NCI-H526 (cell line): ENCODE measurements at places on chromosomes 1 and 21.

DNA sequence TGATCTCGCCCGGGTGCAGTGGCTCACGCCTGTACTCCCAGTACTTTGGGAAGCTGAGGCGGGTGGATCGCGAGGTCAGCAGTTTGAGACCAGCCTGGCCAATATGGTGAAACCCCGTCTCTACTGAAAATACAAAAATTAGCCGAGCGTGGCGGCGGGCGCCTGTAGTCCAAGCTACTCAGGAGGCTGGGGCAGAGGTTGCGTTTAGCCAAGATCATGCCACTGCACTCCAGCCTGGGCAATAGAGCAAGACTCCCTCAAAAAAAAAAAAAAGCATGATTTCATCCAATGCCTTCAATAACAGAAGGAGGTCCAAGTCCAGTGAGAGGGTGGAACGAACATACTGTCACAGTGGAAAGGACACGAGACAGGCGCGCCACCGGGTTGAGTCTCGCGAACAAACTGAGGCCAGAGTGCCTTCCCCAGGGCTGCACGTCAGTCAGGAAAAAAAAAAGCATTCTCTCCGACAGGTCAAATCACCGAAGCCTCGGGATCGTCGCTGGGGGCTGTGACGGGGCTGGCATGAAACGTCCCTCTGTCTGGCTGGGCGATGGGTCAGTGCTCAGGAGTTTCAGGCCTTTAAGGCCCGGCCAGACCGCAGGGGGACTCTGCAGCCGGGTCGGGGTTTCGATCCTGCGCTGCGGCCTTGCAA lies 8.4 kb upstream of the CROCC start:
- peak; percentile 45 for DNase-seq

- DNase-seq, result no peak
Observed at GRCh38 chr1:19294638-19295037, 6.1 kb upstream of the AKR7A3 start.

DNA sequence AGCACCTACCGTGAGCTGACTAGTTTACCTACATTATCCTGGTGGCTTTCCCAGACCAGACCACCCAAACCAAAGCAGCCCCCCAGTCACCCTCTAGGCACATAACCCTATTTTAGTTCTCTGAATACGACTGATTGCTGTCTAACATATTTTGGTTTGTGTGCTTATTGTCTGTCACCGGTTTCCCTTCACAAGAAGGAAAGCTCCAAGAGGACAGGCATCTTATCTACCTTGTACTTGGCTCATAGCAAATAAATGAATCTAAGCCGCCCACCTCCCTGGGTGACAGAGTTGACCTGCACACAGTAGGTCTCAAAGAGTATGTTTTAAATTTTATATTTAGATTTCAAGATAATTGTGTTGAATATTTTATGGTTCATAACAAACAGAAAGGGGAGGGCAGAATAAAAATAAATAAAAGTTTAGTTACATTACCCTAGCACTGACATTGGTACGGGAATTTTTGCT lies 904 bp upstream of the PRDX6 start:
- no peak for DNase-seq

DNA sequence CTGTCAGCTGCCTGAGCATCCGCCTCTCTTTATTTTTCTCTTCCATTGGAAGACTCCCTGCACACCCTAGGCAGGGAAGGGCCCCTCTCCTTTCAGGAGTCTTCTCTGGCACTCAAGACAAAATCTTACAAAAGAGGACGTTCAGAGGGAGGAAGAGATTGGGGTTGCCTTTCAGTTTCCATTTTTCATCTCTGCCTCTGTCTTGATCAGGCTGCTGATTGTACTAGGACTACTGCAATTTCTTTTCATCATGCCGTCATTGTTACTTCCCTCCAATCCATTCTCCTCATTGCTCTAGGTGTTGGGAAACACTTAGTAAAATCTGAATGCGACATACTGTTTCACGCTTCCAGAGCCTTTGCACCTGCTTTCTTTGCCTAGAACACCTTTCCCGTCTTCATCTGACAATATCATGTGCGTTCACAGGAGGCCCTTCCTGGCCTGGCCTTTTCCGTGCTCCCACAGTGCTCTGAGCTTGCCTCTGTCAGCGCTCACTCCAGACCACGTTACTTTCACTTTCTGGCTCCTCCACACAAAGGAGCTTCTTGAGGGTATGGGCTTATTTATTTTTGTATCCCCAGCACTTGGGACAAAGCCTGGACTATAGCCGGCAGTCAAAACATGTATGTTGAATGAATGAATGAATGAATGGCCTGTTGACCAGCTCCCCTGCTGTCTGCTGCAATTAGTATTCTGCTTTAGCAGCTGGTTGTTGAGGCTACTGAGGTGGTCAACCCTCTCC lies 10.9 kb downstream of the LRRC71 start:
- no peak for DNase-seq

GRCh38 chr1:95475686-95476457 lies 241.9 kb downstream of the RWDD3 start:
- DNase-seq, result no peak

DNA sequence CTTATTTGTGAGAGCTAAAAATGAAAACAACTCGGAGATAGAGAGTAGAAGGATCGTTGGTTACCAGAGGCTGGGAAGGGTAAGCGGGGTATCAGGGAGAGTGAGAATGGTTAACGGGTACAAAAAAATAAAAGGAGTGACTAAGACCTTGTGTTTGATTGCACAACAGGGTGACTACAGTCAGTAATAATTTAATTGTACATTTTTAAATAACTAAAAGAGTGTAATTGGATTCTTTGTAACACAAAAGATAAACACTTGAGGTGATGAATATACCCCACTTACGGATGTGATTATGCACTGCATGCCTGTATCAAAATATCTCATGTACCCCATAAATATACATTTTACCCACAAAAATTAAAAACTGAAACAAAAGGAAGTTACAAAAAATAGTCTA lies 29.4 kb downstream of the FOXJ3 start:
- DNase-seq, result no peak

GRCh38 chr21:41877901-41878830 lies 978 bp downstream of the PRDM15 start:
- peak; percentile 62 for DNase-seq

GRCh38 chr1:84110629-84111028 lies 33.4 kb upstream of the PRKACB start:
- no peak for DNase-seq

GRCh38 chr21:33949516-33950430 lies 34.2 kb upstream of the ATP5PO start:
- DNase-seq, result no peak

- no peak for DNase-seq
Observed at GRCh38 chr21:44272284-44272858, 10.7 kb upstream of the DNMT3L start.

DNA sequence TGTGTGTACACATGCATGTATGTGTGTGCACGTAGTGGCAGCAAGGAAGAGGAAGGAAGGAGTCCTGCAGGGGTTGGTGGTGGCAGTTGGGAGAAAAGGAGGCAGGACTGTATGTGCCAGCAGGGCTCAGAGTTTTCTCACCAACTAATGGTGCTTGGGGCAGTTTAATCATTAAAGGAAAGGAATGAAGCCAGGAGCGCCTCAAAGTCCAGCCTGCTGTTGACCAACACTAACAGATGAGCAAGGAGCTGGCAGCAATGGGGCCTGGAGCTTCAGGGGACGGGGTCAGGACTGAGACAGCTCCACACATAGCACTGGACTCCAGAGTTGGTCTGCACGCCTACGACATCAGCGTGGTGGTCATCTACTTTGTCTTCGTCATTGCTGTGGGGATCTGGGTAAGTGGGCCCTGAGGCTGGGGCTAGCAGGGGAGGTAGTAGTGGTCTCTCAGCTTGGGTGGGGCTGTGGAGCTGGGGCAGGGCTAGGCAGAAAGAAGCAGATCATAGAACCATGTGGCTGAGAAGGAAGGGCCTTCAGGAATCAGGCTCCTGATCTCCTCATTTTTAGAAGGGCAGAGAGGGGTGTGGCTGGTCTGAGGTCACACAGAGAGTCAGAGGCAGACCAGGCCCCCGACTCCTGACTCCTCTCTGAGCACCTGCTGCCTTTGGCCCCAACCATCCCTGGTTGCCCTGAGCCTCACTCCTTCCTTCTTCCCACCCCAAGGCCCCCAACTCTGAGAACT lies at the start of gene SLC5A9:
SLC5A9 (plus strand) TSS at position 216 of the 742 bp plus-strand sequence; CDS start at position 237, 21 bp downstream.
- DNase-seq, result no peak

- no peak for DNase-seq
Observed at GRCh38 chr1:9111957-9112356, 16.9 kb downstream of the GPR157 start.

GRCh38 chr21:15421441-15421881 lies 308.3 kb upstream of the USP25 start:
- DNase-seq, result no peak

DNA sequence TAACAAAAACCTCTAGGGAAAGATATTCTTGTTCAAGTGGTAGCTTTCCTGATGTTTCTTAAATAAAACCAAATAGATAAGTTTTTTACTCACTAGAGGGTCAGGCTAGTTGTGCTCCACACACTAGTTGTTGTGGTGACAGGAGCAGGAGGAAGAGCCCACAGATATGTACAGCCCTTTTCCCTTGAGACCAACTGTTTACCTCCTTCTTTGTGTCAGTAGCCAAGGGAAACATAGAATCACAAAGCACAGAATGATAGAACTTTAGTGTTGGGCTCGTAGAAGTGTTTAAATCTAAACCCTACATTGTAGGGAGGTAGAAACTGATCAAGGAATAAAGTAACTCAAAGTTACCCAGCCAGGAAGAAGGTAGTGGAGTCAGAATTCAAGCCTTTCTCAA lies 309.0 kb downstream of the CTH start:
- DNase-seq, result no peak

DNA sequence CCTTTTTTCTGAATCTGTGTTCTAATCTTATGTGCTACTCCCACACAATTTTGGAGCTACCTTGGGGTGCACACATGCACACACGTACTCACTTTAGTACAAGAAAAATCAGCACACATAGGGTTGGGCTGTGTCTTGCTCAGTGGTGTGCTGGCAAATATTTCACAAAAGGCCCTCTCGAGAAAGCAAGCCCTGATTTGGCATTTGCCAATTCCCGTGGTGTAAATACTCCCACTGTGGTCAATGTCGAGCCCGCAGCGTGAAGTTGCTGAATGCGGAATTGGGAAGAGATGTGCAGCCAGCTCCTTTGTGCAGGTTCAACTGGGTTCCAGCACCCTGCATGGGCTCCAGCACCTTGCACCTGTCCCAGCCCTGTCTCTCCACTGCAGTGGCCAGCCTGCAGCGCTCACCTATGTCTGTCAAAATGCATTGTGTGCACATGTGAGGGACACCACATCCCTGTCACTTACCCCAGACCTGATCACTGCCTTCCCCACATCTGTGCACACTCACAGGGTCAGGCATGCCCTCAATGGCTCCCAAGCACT lies 78.4 kb upstream of the WNT4 start:
- no peak for DNase-seq

DNA sequence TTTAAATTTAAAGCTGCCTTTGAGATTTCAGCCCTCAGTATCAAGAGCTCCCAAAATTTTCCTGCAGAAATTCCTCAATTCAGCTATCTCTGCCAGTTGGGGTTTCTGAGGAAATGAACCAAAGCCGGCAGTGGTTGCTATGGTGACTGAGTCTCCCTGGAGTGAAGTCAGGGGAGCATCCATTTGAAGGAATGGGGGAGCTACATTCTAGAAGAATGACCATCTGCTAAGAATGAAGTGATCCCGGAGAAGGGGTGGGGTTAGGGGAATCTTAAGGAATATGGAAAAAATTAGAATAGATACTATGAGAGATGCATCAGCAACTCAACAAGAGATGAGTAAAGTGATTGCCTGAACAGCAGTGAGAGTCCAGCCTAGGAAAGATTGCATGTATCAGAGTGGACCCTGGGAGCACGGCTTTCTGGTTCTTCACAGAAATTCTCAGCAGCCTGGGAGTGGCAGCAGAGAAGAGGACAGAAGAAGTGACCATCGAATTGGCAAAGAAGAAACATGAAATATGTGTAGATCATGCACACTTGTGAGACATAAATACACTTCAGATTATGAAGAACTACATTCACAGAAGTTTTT lies 94.7 kb downstream of the CHD1L start:
- no peak for DNase-seq

- no peak for DNase-seq
Observed at GRCh38 chr1:22671999-22672398, 19.0 kb downstream of the C1QB start.

DNA sequence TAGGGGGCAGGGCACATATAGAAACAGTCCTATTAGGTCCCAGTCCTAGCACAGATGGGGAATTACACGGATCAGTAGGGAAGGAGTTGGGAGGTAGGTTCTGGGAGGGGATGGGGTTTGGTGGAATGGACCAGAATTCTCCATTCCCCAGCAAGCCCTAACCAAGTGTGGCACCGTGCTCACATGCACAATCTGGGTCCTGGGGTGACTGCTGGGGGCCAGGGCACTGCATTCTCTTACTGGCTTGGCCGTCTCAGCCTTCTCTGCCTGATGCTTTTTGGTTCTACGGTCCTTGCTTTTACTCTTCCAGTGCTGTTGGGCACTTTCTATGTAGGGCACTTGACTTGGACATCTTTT lies 53.9 kb downstream of the NENF start:
- no peak for DNase-seq

- DNase-seq, result no peak
Observed at GRCh38 chr1:216346526-216346925, 76.7 kb downstream of the USH2A start.

DNA sequence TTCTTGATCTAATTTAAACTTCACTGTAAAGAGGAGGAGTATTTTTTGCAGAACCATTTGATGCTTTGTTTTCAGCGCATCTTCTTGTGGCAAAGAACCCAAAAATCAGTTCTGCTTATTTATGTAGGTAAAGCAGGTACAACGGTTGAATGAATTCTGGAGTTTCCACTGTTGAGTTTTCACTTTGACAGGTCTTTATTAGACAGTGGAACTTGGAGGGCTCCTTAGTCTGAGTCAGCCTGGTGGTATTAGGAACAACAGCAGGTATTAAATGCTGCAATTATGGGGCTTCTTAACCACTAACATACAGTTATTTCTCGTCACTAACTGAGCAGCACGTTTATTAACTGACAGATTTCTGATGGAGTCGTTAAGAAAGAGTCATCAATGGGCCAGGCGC lies 1.2 kb downstream of the LRIG2 start:
- DNase-seq, result no peak

GRCh38 chr1:203177036-203177405 lies 1.4 kb upstream of the MYBPH start:
- DNase-seq, result no peak

- DNase-seq, result no peak
Observed at GRCh38 chr1:212648431-212648830, 39.9 kb downstream of the ATF3 start.

- DNase-seq, result no peak
Observed at GRCh38 chr1:169486281-169487051, 722 bp upstream of the SLC19A2 start.

DNA sequence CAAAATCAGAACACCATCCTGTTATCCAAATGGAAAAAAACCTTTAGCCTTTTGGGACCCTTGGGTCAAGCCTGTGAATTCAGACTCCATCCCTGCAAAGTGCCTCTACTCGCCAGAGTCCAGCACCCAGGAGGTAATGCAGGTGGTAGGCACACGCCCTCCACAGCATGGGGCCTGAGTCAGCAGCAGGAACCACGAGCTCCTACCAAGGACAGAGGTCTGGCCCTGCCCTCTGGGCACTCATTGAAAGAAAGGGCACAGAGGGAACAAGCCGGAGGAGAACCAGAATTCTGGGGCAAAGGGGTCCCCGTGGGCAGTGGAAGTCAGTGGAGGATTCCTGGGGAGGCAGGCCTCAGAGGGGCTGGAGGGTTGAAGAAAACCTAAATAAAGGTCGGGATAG lies 438.1 kb downstream of the NPHP4 start:
- no peak for DNase-seq

- no peak for DNase-seq
Observed at GRCh38 chr1:156961709-156962108, 41.3 kb downstream of the LRRC71 start.

GRCh38 chr1:3630914-3631313 lies 6.1 kb downstream of the TPRG1L start:
- no peak for DNase-seq
